Activated T-cell treated with anti-CD3 and anti-CD28 coated beads for 4 hours (primary cell): ENCODE measurements at places on chromosomes 1 and 21.

- DNase-seq: no peak
These were observed 89.8 kb downstream of the ADSS2 start for GRCh38 chr1:244361764-244362473.

DNA sequence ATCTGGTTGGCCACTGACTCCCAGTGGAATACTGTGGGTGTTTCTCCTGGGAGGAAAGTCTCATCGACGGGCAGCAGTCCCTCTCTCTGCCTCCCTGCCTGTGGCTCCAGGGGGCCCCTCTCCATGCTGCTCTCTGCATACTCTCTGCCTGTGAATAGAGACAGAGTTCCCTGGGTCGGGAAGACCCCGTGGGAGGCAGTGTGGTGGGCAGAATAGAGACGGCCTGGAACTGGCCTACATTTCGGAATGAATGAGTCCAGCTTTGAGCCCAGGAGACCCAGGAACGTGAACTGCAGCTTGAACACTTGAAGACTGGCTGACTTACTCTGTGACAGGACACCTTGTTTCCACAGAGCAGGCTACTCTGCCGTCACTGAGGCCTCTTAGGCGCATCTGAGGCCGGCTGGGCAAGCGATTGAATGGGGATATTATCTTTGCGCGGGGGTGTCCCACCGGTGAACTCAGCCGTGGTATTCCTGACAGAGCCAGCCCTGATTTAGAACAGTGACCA lies 64.0 kb downstream of the KIF21B start:
- DNase-seq: no peak

DNA sequence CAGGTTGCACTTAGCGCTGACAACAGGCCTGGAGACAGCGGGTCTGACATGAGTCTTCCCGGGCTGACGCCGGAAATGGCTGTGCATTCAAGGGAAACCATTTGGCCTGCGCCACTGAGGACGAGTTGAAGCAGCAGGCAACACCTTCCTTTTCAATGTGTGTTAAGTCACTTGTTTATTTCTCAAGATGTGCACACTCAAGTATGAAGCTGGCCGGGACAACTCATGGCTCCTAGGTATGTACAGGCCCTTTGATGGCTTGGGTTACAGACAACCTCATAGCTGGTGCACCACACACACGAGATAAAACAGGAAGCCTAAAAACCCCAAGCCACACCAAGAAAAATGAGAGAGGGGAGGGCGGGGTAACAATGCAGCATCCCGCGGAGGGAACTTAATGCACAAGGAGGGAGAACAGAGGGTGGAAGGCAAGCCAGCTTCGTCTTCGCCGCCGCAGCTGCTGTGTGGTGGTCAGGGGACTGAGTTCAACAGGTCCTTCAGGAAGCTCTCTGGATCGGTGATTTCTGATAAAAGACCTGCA lies 118.0 kb upstream of the IFFO2 start:
- DNase-seq: peak; percentile 24

DNA sequence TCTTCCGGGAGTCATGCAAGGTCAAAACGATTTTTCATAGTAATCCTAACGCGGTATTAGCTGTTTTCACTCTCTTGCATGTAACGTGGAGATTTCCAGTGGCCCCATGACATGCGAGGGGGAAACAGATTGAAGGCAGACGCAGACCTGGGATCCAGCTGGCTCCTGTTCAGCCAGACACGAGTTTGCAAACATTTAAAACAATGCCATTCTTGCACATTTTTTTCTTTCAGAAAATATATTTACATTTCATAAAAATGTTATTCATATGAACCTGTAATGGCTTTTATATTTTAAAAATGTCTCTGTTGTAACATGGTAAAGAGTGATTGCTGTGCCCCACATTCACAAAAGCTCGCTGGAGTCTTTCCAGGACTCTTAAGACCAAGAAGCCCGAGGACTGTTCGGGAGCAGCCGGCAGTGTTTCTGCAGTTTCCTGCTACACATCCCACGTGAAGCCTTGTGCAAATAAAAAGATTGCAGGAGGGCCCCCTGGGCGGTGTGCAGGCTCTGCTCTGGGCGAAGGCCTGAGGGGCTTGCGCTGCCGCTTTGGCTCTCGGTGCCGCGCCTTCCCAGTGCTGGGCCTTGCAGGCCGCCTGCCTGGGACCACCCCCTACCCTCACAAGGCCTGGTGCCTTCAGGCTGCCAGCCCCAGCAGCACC lies 184.9 kb downstream of the DYRK1A start:
- no peak for DNase-seq

- no peak for DNase-seq
These were observed 559.6 kb upstream of the ADAMTS5 start for GRCh38 chr21:27526451-27526850.

GRCh38 chr1:32073299-32074229 lies 825 bp downstream of the TMEM39B start:
- no peak for DNase-seq

GRCh38 chr1:16146279-16147155 lies 9.4 kb downstream of the EPHA2 start:
- DNase-seq: no peak

GRCh38 chr1:108130794-108131193 lies 69.3 kb downstream of the SLC25A24 start:
- no peak for DNase-seq

DNA sequence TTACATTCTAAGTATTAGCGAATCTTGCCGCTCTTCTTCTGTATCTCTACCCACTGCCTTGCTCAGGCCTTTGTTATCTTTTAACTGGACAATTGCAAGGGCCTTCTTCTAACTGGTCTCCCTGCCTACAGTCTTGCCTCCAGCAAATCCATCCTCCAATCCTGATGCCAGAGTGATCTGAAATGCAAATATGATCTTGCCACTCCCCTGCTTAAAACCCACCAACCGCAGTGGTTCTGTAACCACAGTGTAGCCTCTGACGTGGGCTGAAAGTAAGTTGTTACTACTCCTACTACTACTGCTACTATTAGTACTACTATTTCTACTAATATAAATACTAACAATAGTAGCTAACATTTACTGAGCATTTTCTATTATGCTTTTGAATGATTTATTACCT lies 12.4 kb downstream of the MOV10 start:
- no peak for DNase-seq

- peak; percentile 59 for DNase-seq
These were observed 96.7 kb upstream of the TRABD2B start for GRCh38 chr1:48093696-48094528.
